ENCODE measurements at places on chromosomes 2 and 18.
A peak's percentile ranks its signal among the peaks of the same experiment; 100 is the strongest.

DNA sequence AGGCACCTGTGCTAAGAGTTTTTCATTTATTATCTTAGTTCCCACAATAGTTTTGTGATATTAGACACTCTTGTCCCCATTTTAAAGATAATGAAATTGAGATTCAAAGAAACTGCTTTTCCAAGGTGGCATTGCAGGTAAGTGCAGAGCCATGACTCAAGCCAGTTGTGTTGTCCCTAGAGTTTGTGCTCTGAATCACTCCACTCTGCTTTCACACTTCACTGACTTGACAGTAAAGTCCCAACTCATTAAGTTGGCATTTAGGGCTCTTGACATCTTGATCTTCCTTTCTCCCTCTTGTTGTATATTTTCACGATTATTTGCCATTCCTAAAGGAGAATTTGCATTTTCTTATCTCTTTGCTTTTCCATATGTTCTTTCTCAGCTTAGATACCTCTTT is 114.3 kb downstream of the DIS3L2 start:
- DNase-seq: no peak

DNA sequence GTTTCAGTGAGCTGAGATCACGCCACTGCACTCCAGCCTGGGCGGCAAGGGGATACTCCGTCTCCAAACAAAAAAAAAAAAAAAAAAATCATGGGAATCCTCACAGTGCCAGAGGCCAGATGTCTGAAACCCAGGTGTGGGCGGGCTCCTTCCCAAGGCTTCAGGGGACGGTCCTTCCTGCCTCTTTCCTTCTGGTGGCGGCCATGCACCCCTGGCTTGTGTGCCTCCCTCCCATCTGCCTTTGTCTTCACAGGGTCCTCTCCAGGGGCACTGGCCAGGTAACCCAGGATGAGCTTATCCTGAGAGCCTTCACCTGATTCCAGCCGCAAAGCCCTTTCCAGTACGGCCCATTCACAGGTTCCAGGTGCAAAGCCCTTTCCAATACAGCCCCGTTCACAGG is 40.9 kb upstream of the GPC1 start:
- DNase-seq: no peak

- DNase-seq: no peak
These were observed 714.1 kb downstream of the KCNJ3 start for GRCh38 chr2:155412598-155412997.

DNA sequence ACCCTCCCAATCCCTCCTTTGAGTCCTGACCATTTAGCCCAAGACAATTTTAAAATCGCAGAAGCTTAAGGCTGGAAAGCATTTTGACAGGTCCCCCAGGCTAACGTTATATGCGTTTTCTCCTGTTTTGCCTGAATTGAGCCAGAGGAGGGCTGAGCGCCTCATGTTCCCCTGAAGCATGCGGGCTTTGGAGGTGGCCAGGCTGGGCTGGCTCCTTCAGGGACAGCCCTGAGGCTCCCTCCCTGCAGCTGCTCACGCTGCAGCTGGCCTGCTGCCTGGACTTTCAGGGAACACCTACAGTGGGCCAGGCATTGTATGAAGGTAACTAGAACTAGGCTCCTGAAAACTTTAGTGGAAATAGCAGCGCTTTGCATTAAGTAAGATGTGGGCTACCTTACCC is 179.2 kb downstream of the ACKR3 start:
- DNase-seq: no peak

GRCh38 chr18:59994357-59994756 is 94.6 kb downstream of the PMAIP1 start:
- no peak for DNase-seq

- no peak for DNase-seq
These were observed 66.8 kb upstream of the FOSL2 start for GRCh38 chr2:28325567-28326468.

DNA sequence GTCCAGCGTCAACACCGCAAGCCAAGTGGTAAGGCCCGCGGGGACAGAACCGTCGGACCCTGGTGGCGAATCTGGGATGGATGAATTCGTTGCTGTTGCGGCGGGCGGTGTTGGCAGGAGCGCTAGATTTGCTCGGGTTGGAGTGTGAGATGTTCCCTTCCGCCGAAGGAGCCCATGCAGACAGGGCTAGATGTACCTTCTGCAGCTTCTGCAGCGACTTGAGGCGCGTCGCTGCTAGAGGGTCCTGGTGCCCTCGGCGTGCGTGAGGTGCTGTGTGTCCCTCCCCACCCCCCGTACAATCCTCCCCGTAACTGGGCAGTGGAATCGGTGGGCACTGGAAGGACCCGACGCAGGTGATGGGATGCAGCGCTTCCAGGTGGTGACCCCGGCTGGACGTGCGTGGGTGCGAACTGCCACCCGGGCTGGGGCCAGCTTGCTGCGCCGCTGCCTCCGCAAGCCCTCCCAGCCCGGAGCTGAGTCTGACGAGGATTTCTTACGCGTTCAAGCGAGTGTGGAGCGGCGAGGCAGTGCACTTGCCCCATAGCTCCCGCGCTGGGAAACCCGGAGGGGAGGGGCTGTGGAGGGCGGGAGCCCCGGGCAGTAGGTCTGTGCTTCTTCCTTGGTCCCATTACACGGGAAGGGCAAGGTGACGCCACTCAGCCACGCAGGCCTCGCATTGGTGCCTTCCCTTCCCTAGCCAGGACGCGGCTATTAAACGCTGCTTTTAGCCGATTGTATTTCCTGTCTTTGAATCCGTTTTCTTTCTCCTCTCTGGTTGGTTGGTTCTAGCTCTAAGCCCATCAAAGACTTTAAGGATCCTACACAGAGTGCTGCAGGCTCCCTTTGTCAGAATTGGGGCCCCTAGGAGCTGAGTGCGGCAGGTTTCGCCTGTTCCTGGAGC is 34.2 kb downstream of the CHRNA1 start:
- DNase-seq: no peak

DNA sequence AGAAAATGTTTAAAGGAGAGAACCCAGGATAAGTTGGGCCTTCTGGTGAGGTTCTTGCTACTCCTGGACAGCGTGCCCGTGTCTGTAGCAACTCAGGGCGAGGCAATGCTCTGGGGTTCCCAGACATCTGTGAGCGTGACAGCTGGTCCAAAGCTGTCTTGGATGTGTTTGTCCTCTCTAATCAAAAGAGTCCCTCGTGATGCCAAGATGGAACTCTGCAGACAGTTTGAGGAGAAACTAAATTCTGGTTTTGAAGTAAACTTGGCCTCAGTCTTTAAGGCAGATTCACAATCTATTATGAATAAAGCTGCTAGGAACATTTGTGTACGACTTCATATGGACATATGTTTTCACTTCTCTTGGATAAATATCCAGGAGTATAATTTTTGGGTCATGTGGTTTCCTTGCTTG is 47.3 kb downstream of the TMEM17 start:
- no peak for DNase-seq

DNA sequence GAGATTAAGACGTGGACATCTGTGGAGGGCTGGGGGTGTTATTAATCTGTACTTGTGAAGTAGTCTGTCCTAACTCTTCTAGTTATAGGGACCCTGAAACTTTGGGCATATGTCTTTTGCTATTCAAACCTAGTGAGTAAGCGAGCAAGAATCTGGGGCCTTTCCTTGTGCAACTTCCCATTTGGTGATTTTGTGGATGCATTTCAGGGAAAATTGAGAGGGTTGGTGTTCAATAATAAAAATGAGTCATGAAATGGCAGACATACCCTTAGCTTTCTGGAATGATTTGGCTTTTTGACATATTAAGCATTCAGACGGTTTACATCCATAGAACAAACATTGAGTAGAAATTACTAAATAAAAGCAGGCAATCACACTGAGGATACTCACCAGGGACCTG is 17.0 kb downstream of the COL4A4 start:
- DNase-seq: no peak

DNA sequence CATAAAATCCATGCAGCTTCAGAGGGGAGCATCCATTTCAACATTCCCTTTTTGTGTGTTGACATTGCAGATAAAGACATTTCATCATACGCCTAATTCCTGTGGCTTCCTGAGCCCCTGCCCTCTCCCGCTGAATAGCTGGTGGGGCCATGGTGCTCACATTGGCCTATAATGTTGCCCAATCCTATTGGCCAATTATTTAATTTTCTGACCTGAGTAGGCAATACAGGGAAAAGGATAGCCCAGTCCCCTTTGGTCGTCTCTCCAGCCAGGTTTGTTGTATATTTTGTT is 163.8 kb upstream of the MYCN start:
- DNase-seq: no peak

DNA sequence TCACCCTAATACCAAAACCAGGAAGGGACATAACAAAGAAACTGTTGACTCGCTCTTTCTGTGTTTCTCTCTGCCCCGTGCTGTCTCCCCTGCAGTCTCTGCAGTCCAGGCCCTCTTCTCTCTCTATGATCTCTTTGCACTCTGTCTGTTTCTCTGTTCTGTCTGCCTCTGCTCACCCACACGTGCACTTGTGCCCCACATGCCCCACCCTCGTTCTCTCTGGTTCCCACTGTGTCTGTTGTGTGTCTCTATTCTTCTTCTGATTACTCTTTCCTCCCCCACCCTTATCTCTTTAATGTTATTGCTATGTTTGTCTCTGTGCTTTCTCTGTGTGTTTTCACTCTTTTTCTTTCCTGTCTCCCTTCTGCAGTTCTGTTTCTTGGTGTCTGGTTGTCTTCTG is 54.0 kb downstream of the NAT8 start:
- DNase-seq: no peak

GRCh38 chr2:47293976-47294375 is 109.0 kb upstream of the MSH2 start:
- DNase-seq: no peak

DNA sequence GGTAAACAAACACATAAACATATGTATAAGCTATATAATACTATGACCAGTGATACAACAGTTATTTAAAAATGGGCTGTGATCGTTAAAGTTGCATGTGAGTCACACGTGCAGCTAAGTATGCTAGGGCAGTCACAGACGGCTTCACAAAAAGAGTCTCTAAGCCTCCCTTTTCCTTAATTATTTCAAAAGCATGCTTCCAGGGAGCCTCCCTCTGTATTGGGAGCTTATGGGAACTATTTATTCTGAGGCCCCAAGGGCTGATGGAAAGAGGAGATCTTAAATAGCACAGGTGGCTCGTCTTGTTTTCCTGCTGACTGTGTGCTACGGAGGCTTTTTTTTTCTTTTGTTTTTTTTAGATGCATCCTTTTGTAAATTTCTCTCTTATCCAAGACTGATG is 94.3 kb downstream of the ADCYAP1 start:
- DNase-seq: no peak

DNA sequence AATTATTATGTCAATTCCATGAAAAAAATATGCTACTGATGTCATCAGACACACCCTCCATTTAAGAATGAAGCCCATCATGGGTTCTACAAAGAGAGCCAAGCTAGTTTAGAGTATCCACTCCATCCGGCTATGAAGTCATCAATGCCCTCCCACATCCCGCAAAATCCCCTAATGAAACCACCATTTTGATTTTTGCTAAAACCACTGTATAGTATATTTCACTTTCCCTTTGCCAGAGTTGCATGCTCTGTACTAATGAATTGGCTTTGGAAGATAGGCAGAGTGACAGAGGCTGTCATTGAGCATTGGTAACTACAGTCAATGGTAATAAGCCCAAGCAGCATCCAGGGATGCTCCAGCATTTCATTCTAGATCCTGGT is 118.6 kb downstream of the ANKRD44 start:
- DNase-seq: peak; percentile 60

DNA sequence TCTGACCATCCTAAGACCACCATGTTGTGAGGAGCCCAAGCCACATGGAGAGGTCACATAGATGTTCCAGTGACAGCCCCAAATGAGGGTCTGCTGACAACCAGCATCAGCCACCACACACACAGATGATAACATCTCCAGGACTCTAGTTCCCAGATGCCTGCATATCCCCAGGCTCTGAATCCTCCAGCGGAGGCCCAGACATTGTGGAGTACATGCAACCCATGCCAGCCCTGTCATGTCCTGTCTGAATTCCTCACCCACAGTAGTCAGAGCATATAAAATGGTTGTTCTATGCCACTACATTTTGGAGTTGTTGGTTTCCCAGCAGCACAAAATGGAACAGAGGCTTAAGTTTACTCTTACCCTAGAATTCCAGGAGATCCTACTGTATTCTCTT is 122.0 kb upstream of the SLC35G4 start:
- no peak for DNase-seq

- peak; percentile 9 for DNase-seq
These were observed 31.8 kb upstream of the INPP4A start for GRCh38 chr2:98412751-98413458.

DNA sequence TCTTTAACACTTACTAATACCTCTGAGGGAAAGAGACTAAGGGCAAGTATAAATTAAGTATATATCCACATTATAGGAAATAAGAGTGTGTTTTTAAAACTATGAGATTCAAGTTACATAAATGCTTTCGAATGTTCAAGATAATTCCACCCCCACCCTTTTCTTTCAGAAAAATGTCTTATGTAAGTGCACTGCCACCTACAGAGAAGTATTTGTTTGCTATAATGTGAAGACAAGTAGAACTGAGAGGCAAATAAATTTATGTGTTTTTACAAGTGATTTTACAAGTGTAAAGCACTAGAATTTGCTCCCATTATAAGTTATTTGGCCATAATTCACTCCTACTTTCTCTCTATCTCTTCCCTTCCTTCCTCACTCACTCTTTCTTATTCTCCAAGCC is 99.9 kb upstream of the CRACDL start:
- DNase-seq: no peak

DNA sequence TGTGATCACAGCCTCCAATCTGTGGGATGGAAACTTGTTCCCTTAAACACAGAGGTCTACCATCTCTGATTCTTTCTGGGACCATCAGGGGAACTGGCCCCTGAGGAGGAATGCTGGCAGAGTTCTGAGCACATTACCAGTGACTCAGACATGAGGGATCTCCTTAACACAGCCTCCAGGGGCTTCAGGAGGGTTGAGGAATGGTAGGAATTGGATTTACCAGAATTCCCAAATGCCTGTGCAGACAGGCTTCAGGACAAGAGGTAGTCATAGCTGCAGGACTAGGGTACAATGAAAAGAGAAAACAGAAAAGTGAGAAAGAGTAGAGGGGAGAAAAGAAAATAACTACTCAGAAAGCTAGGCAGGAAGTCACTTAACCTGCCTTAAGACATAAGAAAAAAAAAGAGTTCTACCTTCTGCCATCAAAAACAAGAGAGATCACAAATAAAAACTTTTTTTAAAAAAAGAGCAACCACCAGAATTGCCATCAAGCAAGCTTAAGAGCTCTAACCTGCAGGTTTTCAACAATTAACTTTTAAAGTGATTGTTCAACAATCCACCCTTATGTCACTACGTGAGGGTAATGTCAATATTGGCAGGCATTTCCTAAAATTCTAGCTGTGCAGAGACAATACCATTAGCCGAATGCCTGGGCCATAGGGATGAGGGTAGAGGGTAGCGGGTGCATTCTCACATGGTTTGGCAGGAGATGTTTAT is 524.4 kb downstream of the BCL11A start:
- no peak for DNase-seq

GRCh38 chr18:75024871-75025270 is 184.1 kb downstream of the PTGR3 start:
- no peak for DNase-seq

- no peak for DNase-seq
These were observed 2.1 kb upstream of the SCG2 start for GRCh38 chr2:223604231-223604630.

Data from T-helper 22 cell (primary cell).